ENCODE measurements at places on chromosomes 12 and 14.

DNA sequence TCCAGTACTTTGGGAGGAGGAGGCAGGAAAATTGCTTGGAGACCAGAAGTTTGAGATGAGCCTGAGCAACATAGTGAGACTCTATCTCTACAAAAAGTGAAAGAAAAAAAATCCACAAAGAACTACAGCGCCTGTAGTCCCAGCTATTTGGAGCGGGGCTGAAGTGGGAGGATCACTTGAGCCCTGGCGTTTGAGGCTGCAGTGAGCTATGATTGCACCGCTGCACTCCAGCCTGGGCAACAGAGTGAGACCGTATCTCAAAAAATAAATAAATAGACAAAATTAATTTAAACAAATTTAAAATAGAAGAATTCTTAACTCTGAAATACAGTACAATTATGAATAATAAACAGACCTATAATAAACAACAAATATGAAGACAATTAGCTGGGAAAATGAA, 40.9 kb downstream of the ATL1 start:
- DNase-seq, result no peak

GRCh38 chr14:95531473-95531872, 3.4 kb upstream of the GLRX5 start:
- DNase-seq, result no peak

- no peak for DNase-seq
Observed at GRCh38 chr14:67313153-67313552, 46.5 kb downstream of the ATP6V1D start.

GRCh38 chr12:1795221-1795784, 25.1 kb upstream of the LRTM2 start:
- no peak for DNase-seq

DNA sequence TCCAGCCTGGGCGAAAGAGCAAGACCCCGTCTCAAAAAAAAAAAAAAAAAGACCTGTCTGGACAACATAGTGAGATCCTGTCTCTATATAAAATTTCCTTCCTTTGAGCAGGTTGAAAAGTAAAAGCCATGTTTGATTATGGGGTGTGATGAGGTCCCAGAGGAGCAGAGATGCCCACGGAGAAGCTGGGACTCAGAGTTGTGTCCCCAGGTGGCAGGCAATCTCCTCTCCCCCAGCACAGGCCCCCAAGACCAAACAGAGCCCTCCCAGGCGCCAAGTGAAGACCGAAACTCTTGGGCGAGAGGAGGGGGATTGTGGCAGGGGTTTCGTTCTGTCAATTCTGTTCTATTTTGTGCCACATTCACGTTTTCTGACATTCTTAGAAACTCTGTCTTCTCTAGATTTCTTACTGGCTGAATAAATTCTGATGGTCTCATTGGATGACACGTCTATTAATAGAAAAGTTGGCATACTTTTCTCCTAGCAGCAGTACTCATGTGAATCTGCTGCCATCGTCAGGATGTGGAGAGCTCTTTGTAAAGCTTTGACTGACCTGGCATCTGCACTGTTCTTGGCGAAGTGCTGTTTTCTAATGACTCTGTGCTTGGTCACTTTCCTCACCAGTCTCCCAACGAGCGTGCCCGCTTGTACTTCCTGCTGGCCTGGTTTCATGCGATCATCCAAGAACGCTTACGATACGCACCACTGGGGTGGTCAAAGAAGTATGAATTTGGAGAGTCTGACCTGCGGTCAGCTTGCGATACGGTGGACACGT, 43.4 kb downstream of the HSP90AA1 start:
- no peak for DNase-seq

DNA sequence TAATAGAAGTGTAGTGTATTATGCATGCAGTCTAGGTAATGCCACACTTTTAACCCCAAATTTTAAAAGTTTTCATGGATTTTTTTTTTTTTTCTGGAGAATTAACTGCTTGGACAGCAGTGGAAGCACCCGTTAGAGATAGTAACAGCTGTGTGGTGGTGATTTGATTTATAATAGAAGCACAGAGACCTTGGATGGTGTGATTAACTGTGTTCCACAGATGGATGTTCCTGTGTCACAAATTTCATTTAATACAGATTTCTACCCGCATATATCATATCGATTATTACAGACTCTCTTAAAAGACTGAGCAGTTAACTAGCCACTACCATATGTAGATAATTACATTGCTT, 47.0 kb downstream of the IFT81 start:
- DNase-seq, result no peak

DNA sequence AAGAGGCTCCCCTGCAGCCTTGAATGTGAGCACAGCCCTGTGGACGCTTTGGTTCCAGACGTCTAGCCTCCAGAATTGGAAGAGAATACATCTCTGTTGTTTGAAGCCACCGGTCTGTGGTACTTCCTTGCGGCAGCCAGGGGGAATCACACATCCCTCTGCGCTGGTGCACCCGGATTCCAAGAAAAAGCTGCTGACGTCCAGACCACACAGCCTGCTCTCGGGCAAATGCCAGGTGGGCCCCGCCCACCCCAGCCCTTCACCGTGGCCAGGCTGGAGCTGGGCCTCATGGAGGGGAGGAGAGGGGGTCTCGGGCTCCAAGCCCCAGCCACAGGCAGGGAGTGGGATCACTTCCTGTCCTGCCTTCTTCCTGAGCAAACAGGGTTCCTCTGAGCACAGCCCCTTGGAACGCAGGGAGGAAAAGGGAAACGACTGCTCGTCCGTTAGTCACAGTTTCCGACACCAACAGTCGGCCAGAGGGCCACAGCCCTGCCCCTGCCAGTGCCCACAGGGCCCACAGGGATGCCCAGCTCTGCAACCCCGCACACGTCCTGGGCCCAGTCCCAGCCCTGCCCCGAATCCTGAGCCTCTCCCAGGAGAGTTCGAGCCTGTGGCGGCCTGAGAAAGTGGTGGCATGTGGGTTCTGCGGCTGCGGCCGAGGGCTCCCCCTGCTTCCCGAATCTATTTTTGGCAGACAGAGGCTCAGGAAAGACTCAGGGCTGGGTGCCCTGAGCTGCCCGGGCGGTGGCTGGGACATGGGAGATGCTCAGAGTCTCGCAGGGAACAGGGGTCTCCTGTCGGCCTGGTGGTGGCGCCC, 85.3 kb downstream of the RFLNA start:
- no peak for DNase-seq

DNA sequence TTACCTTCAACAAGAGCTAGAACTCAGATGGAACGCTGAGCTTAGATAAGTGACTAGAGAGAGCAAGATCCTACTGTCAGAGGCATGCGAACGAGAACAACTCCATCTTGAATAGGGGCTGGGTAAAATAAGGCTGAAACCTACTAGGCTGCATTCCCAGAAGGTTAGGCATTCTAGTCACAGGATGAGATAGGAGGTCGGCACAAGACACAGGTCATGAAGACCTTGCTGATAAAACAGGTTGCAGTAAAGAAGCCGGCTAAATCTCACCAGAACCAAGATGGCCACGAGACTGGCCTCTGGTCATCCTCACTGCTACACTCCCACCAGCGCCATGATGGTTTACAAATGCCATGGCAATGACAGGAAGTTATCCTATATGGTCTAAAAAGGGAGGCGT, 59.6 kb upstream of the PLEKHG3 start:
- no peak for DNase-seq

DNA sequence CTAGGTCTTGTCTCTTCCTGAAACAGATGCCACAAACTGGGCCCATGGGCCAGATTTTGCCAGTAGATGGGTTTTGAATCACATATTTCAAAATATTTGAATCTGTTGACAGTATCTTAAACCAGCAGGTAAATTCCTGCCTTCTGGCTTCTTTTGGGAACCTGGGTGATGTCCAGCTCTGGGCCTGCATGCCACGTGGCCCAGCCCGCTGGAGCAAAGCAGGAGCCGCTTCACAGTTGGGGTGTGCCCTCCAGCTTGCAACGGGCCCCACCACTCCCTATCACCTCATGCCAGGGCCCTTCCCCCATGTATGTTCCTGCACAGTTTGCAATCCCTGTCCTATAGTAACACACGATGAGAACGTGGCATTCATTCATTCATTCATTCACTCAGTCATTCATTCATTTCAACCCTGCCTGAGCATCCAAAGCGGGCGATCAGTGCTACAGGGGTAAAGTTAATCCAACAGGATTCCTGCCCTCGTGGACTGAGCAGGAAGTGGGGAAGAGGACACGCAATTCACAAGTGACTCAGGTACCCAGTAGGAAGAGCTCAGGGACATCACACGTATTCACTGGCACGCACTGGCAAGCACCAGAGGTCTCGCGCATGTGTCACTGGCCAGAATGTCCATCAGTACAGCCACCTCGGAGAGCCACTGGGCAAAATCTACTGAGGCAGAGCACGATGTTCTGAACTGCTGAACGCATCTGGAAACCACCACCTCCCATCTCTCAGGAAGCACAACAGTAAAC, 27.8 kb downstream of the SCARB1 start:
- no peak for DNase-seq

GRCh38 chr14:91898372-91898771, 31.0 kb upstream of the TC2N start:
- DNase-seq, result no peak

GRCh38 chr14:21041676-21042433, at the start of gene RNASE7:
Gene RNASE7, plus strand, starts transcription at chr14:21042362. Its CDS starts 631 bp downstream, at chr14:21042993.
- no peak for DNase-seq

DNA sequence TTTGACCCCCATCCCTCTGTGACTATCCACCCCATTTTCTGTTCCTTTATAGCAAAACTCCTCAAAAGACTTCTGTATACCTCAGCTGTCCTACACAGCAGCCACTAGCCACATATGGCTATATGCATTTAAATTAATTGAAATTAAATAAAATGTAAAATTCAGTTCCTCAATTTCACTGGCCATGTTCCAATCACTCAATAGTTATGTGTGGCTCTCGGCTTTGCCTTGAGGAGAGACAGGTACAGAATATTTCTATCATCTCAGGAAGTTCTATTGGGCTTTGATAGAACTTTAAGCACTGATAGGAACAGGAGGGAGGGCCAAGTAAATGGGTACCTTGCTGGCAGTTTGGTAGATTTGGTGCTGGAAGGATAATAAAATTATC, 280.3 kb upstream of the AMIGO2 start:
- no peak for DNase-seq

DNA sequence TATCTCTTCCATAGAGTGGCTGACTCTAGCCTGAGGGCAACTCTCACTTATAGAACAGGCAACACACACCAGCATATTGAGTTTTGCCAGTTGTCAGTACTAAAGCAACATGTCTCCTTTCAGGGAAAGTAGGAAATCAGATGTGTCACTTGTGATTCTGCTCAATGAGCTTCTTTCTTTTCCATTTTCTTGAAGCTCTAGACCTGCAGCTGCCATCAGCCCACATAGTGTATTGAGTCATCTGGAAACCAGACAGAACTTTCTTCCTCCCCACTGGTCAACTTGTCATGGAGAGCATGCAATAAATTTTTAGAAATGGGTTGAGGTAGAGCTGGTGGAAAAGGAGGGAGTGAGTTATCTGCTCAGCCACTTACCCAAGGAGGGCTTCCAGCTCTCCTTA, 209.0 kb upstream of the PLEKHG7 start:
- no peak for DNase-seq

DNA sequence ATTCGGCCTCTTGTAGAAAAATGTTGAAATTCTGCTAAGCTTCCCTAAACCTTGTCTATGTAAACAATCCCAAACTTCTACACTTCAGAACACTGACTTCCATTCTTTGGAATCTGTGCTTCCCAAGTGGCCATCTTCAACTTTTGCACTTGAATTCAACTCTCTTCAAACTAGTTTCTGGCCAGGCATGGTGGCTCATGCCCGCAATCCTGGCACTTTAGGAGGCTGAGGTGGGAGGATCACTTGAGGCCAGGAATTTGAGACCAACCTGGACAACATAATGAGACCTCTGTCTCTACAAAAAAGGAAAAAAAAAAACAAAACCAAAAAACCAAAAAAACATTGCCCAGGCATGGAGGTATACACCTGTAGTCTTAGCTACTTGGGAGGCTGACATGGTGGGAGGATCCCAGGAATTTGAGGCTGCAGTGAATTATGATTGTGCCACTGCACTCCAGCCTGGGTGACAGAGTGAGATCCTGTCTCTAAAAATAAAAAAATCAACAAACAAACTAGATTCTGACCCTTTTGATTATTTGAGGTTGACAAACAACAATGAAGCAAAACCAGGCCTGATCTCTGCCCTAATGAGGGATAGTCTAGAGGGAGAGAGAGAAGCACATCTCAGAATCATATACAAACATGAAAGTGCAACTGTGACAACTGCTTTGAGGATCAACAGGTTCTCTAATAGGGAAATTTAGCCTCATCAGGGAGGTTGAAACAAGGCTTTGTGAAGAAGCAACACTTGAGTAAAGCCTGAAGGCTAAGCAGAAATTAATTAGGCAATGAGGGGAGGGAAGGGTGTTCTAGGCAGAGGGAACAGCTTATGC, 11.6 kb upstream of the C12orf75 start:
- no peak for DNase-seq

DNA sequence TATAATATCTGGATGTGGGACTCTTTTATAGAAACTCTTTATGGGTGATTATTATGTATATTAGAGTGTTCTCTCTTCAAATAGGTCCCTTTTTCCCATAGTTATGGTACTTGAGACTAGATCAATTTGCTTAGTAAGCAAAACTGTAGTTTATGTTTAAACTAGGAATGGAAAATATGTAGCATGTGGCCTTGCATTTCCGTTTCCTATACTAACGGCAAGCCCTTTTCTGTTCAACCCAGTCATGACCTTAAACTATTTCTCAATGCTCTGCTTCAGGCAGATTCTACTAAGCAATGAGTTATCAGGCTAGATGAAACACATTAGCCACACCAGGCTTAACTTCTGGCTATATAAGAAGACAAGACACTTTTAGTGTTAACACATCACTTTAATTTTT, 84.6 kb downstream of the OTOGL start:
- no peak for DNase-seq

GRCh38 chr12:76455582-76456345, 103.8 kb downstream of the OSBPL8 start:
- peak; percentile 16 for DNase-seq

DNA sequence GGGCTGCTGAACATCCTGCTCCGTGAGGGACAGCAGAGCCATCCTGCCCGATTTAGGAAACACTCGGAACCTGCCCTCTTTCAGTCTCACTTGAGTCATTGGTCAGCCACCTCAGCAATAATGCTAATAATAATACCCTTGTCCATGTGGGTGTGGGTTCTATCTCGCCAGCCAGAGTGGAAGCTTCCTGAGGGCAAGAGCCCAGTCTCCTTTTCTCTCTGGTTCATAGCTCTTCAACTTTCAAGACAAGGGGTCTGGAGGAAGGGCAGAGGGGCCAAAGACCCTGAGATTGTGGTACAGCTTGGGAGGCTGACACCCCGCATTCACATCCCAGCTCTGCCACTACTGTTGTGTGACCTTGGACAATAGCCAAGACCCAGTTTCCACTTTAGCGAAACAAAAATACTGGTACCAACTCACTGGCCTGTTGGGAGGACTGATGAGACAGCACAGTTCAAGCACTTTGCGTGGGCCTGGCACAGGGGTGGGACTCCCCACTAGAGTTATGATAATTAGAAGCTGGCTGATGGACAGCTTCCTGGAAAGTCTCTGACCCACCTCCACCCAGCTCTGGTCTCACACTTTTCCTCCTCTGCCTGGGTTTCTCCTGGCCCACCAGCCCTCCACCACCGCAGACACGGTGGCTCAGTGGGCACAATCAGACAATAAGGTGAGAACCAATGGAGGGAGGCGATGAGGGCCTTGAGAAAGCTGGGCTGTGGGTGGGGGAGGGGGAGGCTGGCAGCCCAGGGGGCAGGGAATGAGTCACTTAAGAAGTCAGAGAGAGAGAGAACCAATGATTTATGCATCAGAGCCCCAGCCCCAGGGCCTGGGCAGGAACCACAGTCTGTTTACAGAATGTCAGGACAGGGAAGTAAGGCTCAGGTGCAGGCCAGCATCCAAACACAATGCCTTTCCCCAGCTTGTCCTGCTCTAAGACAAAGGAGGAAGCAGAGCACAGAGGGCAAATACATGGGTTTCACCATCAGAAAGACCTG, 9.6 kb downstream of the FAIM2 start:
- DNase-seq, result no peak

GRCh38 chr12:6830286-6830890, 2.2 kb downstream of the P3H3 start:
- DNase-seq, result no peak
